Fibroblast of upper back skin (primary cell): ENCODE measurements at places on chromosomes 12 and 14.

DNA sequence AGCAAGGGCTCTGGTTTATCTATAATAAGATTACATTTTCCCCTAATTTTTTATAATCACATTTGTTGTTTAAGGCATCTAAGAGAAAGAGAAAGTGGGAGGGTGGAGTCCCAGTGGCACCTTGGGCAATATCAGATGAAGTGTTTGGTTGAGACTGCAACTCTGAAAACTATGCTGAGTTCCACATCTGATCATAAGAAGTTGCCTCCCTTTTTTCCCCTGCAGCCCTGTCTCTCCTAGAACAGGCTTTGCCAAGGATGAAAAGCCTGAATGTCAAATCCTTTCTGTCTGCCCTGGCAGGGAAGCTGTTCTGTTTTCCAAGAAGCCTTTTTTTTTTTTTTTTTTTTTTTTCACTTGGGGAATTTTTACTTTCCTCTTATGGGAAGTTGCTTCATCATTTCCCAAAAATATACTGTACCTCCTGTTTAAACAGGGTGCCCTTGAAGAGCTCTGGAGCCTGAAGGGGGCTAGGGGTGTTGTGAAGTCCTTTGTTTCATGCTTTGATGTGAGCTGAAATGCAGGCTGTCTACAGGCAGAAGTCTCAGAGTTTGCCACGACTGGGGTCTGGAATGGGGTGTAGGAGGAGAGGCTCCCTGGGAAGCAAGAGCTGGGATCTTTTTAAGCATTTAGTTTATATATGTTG is 71.3 kb downstream of the SUSD6 start:
- DNase-seq, result no peak

- DNase-seq, result no peak
These were observed 86.1 kb downstream of the NCOR2 start for GRCh38 chr12:124481257-124481750.

DNA sequence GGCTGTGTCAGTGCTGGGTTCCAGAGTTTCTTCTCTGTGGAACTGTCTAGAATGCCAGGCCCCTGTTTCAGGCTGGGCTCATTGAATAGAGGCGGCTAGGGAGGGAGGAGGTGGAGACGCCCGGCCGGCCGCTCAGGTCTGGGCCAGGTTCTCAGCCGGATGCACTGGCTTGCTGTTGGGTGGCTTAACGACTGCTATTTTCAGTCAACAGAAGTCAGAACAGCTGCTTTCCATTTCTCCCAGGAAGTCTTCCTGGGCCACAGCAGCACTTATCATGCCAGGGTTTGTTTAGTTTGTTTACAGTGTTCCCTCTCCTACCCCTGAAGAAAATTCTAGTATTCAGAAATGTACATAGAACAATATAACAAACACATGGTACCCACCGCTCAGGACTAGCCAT is 26.0 kb upstream of the VPS37B start:
- no peak for DNase-seq

DNA sequence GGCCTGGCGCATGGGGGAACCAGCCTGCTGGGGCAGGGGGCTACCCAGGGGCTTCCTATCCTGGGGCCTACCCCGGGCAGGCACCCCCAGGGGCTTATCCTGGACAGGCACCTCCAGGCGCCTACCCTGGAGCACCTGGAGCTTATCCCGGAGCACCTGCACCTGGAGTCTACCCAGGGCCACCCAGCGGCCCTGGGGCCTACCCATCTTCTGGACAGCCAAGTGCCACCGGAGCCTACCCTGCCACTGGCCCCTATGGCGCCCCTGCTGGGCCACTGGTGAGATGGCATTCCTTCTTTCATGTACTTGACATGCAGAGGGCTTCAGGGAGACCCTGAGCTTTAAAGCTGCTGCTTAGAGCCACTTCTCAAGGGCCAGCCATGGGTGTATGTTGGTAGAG is 9.0 kb downstream of the LGALS3 start:
- DNase-seq, result no peak

DNA sequence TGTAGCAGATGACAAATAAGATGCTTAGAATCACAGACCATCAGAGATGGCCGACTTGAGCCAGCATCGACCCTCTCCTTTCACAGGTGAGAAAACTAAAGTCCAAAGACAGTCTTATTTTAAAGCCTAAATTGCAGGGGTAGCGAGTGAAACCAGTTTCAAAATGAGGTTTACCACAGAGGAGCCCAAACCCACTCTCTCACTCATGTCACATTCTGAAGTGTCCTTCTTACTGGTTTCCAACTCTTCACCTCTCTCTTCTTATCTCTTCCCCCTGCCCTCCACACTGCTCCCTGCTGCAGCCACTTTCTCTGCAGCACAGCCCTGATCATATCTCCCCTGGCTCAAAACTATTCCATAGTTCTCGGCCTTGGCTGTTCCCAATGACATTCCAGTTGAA is 57.0 kb upstream of the NID2 start:
- DNase-seq, result no peak

DNA sequence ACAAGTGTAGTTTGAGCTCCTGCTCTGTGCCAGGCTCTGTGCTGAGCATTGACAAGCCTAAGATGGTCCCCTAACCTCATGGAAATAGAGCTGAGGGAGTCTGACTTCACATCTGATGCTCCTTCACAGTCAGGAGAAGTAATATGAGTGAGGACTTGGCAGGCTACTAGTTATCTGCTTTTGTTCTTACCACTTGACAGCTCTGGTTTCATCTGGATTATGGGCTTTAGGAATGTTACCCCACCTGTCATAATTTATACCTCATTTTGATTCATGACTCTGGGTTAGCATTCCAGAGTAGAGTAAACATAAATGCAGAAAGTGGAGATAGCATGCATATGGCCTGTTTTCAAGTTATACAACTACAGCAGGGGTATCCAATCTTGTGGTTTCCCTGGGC is 40.5 kb downstream of the ATP6V1D start:
- DNase-seq, result peak; percentile 73
